IMR-90 (cell line): ENCODE measurements at places on chromosomes 5 and 9.

- DNase-seq = no peak
Observed at GRCh38 chr9:31677415-31677814, 707.0 kb upstream of the ACO1 start.

DNA sequence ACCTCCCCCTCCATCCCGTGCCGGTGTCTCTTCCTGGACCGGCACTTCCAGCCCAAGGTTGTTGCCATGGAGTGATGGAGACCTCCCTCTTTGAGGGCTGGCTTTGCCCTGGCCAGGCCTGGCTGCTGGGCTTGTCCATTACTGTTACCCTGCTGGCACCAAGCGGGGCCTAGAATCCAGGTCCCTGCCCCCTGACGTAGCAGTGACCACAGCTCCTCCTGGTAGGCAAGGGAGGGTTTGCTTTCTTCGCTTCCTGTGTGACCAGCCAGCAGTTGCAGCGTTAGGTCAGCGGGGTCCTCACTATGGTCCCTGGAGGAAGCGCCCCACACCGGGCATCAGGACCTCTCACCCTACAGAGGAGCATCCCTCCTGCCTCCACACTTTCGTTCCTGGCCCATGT, 146.7 kb upstream of the COL5A1 start:
- DNase-seq = no peak

DNA sequence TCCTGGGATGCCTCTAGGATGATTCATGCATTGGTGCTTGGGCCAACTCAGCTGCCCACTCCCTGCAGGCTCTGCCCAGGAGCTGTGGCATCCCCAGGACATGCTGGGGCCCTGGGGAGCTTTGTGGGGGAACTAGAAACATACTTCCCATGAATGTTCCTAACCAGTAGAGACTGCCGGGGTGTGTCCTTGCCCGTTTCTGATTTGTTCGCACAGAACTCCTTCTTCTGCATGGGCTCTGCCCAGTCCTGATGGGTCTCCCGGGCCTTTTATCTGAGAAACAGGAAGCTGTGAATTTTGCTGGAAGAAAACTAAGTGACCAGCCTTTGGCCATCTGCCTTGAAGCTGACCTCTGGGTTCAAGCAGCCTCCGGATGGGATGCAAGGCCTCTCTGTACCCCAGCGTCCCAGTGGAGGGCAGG, 71.6 kb upstream of the RNU6ATAC start:
- no peak for DNase-seq

GRCh38 chr5:53649352-53649751, 88.9 kb downstream of the NDUFS4 start:
- DNase-seq = no peak

DNA sequence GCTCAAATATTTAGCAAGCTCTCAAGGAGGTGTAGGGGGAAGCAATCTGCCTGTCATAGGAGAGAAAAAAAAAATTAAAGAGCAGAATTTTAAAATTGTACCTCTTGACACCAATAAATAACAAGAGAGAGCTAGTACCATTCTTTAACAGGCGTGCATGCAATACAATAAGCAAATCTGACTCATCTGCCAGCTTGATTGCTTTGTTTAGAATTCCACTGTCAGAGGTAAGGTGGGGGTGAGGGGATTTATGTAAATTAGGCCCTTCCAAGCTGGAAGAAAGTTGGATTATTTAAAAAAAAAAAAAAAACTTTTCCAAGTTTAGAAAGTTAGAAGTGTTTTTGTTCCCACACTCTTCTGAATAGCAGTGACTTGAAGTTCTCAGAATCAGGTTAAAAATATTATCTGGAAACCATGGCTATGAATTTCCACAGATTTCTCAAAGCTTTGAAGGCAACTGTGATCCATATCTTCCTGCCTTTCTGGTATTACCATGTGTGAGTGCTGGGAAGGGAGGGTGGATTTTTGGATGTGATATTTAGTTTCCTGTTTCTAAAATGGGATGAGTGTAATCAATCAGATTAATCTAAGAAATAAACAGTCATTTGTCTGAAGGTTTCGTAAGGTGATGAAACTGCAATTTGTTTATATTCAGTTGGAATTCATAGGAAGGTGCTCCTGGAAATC, 477.5 kb downstream of the TLE4 start:
- peak; percentile 7 for DNase-seq

DNA sequence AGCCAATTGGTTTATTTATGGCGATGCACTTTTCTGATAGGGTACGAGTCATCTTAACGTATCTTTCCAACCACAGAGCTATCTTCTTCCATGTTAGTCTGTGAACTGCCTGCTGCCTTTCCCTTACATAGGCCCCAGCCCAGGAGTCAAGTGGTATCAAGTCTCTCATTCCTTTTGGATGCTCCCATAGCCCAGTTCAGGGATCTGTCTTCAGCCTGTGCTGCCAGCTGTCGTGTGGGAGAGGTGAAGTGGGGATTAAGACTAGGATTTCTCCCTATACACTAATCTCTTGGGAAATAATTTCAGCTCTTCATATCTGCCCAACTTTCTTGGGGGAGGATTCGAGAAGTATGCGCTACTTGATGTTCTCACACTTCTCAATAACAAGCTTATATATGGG, 475.7 kb downstream of the EBF1 start:
- DNase-seq = no peak

GRCh38 chr9:8764051-8764450, 964.5 kb upstream of the DMAC1 start:
- peak; percentile 5 for DNase-seq

DNA sequence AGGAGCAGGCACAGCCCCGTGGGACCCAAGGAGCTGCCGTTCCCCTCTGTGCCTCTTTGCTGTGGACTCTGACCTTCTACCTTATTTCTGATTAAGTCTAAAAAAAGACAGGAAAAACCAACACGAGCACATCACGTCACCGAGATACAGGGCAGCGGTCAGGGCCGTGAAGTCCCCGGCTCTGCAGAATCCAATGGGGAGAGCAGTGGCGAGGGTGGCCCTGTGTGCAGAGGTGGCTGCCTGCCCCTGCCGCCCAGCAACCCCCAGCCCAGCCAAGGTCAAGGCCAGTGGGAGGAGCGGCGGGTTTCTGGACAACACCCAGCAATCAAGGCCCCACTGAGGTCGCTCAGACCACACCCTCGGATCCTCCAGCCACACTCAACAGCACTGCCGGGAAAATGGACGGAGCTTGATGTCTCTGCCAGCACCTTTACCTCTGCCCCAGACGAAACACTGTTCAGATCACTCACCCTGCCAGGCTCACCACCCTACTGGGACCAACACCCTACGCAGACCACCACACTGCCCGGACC, 32.7 kb upstream of the SLC9A3 start:
- DNase-seq = no peak

DNA sequence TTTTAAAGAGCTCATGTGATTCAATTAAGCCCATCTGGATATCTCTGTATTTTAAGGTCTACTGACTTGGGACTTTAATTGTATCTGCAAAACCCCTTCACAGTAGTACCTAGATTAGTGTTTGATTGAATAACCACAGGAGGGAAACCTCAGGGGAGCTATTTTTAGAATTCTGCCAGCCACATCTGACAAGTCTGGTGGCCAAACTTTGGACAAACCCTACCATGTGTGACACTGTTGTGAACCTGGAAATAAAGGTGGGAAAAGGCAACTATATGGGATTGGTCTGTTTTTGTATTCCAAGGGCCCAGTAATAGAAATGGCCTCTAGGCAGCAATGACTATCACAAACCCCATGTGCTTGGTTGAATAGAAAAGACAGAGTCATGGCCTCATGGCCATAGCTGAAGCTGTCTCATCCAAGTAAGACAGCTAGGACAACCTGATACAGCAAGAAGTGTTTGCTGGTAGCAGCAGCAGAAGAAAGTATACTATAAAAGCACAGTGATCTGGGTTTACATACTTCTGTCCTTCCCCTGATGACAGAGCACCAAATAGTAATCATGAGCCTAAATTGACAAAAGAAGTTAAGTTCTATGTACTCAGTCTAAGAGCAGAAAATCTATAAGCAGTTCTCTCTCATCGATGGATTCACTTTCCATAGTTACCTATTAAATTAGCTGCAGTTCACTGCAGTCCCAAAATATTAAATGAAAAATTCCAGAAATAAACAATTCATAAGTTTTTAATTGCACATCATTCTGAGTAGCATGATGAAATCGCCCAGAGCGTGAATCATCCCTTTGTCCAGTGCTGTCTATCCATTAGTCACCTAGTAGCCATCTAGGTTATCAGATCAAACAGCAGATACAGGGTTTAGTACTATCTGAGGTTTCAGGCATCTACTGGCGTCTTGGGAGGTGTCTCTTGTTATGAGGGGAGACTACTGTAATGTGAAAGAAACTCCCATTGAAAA, 189.8 kb downstream of the ARHGAP26 start:
- DNase-seq = peak; percentile 86

DNA sequence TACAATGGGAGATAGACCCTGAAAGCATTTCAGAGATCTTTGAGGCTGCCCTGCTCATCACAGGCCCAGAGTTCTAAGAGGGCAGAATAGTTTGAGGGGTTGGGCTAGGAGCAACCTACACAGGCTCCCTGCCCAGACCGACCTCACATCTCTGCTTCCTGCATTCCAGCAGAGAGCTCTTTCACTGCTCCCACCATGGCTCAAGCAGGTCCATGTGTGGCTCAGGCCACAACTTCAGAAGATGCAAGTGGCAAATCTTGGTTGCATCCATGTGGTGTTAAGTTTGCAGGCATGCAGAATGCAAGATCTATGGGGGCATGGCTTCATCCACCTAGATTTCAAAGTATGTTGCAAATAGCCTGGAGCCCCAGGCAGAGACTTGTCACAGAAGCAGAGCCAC, 39.0 kb downstream of the GDA start:
- DNase-seq = no peak

- DNase-seq = no peak
Observed at GRCh38 chr5:117165068-117165467, 590.4 kb upstream of the SEMA6A start.

DNA sequence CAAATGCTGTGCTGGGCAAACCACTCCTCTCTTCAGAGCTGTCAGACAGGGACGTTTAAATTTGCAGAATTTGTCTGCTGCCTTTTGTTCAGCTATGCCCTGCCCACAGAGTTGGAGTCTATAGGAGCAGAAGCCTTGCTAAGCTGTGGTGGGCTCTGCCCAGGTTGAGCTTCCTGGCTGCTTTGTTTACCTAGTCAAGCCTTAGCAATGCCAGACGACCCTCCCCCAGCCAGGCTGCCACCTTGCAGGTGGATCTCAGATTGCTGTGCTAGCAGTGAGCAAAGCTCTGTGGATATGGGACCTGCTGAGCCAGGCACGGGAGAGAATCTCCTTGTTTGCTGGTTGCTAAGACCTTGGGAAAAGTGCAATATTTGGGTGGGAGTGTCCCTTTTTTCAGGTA, 314.9 kb downstream of the NNT start:
- no peak for DNase-seq

GRCh38 chr5:112390327-112390726, 28.8 kb downstream of the EPB41L4A start:
- DNase-seq = no peak

DNA sequence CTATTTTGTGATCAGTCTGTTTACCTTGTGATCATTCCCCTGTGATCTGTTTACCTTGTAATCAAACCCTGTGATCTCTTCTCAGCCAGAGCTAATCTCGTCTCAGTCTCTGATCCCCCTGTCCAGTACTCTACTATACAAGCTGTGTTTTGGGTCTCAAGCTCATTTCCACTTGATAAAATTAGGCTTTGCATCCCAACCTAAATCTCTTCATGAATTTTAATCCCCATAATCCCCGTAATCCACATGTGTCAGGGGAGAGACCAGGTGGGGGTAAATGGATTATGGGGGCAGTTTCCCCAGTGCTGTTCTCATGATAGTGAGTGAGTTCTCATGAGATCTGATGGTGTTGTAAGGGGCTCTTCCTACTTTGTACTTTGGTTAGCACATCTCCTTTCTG, 157.2 kb downstream of the PRR16 start:
- no peak for DNase-seq

DNA sequence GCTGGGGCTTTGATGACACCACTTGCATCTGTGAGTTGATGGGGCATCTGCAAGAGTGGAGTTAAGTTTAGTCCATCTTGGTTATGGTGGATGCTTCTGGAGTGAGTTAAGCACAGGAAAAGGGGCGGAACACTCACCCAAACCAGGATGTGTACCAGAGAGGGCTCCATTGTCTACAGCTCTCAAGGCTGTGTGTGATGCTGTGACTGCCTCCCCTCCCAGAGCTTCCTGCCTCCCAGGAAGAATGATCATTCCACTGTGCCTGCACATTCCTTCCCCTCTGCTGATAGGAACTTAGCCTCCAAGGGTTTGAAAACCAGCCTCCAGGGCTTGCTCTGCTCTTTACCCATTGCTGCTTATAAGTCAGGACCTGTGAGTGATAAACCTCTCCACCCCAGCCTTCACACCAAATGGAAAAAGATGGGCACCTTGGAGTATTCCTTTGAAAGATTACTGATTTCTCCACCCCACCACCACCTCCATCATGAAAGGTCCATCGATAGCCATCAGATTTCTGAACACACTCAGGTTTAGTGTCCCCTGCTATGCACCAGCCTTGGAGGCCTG, 160.1 kb upstream of the SPRY4 start:
- peak; percentile 72 for DNase-seq
